ENCODE measurements at places on chromosomes 11 and 22. TPM values are rescaled to one million over a fixed set of nuclear protein-coding genes. Genes with fewer than 3 reads are reported as not detected.

DNA sequence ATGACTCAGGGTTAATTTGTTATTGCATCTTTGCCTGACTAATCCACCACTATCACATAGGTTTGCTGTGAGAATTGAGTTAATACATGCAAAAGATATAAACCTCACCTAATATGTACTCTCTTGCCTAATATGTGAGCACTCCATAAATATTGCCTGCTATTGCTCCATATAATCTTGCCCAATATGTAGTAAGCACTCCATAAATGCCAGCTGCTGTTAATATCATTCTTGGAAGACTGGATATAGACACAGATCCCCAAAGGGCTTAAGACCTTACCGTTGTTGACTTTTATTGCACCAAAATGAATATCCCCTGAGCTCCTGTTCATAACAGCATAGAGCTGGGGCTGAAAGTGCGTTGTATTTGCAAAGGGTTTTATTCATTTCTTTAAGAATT is 27.0 kb upstream of the LRRC55 start:
- DNase-seq, result no peak

DNA sequence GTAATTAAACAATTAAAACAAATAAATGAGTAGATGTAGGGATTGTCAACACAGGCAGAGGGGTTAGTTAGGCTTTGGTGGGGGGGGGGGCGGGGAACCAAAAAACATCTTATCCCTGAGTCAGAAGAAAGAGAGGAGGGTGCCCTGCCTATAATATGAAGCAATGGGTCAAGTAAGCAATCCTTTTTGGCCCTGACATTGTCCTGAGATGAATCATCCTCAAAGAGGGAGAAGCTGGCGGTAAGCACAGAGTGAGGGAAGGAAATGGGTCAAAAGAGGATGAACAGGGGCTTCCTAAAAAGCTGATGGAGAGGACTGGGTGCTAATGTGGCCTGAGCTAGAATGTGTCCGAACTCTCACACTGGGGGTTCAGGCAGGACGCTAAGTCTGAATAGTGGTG is 4.7 kb downstream of the OLFML1 start:
- no peak for DNase-seq

GRCh38 chr11:118342503-118343161 is at the start of gene CD3D:
CD3D (minus strand) TSS chr11:118342705; CDS start chr11:118342607, 98 bp downstream.
- no peak for DNase-seq

The UNC93B1 gene
- polyA plus RNA-seq, result 47.1 TPM

GRCh38 chr11:118473537-118473936 is 37.2 kb downstream of the KMT2A start:
- no peak for DNase-seq

- DNase-seq, result peak; percentile 52
Observed at GRCh38 chr11:78149646-78150045, 10.2 kb upstream of the ALG8 start.

- DNase-seq, result peak; percentile 8
Observed at GRCh38 chr11:107898270-107898669, 30.0 kb upstream of the RAB39A start.

GRCh38 chr11:108922241-108922640 is 257.4 kb downstream of the DDX10 start:
- no peak for DNase-seq

The CPSF7 gene
- 62.9 TPM for polyA plus RNA-seq

DNA sequence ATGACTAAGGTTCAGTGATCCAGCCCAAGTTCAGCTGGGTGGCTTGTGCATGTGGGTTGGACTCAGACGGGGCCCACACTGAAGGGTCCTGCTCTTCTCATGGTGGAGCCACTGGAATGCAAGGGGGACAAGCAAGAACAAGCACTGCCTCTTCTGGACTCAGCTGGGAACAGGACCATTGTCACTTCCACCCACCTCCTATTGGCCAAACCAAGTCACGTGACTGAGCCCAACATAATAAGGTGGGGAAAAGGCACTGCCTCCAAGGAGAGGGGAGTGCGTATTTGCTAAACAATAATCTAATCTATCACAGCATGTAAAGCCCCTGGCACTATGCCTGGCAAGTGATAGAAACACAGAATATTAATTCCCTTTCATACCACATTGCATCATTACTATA is 87.1 kb downstream of the CHST1 start:
- DNase-seq, result no peak

DNA sequence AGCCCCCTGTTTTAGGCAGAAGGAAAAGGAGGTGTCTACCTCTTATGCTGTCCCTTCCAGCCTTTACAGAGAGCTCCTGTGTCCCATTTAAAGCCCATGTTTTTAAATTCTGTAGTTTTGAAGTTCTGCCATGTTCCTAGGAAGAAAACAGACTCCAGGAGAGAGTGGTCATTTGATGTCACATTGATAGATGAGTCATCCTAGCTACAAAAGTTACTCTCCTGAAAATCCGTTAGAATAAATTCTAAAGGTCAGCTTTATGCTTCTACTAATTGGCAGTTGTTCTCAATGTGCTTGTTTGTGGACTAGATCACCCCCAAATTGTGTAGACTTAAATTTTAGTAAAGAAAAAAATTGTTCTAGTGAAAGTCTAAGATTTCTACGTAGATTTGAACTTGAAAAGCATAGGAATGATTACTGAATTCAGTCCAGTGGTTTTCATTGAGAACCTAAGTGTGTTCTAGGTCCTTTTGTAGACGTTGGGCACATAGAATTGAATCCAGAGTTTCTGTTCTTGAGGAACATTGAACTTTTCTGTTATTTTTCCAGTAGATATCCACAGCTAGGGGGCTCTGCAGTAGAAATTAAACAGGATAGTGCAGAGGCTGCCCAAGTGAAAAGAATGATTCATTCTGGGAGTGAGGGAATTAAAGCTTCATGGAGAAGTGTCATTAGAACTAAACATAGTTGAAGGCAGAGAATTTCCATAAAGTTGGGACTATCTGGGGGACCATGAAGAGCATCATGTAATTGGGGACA is 140.6 kb upstream of the RASSF10 start:
- no peak for DNase-seq

GRCh38 chr22:36204001-36204631 is 2.5 kb upstream of the APOL4 start:
- no peak for DNase-seq

The MIOX gene
- not detected for polyA plus RNA-seq

DNA sequence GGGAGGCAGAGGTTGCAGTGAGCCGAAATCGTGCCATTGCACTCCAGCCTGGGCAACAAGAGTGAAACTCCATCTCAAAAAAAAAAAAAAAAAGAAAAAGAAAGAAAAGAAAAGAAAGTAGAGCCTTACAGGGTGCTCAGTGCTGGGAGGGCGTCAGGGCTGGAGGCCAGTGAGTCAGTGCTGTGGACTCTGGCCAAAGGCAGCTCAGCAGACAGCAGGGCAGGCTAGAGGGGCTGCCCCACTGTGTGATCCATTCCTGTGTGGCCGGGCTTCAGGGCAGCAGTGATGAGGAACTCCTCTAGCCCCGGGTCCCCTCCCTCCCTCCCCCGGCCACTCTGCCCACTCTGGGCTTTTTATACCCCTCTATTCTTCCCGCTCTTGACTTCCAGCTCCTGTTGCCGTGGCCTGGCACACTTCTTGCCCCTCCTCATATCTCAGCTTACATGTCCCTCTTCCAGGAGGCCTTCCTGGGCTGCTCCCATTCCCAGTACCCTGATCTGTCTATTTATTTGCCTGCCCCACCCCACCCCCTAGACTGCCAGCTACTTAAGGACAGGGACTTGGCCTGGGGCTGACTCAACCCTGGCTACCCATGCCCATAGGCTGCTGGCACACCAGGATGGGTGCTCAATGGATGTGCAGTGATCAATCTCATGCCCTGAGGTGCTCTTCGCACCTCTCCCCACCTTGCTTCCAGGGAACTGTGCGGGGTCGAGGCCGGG is 10.1 kb downstream of the SYT12 start:
- peak; percentile 64 for DNase-seq

The TMEM179B gene
- 64.4 TPM for polyA plus RNA-seq

- DNase-seq, result no peak
Observed at GRCh38 chr22:48135592-48135991, 1373.1 kb downstream of the TBC1D22A start.

DNA sequence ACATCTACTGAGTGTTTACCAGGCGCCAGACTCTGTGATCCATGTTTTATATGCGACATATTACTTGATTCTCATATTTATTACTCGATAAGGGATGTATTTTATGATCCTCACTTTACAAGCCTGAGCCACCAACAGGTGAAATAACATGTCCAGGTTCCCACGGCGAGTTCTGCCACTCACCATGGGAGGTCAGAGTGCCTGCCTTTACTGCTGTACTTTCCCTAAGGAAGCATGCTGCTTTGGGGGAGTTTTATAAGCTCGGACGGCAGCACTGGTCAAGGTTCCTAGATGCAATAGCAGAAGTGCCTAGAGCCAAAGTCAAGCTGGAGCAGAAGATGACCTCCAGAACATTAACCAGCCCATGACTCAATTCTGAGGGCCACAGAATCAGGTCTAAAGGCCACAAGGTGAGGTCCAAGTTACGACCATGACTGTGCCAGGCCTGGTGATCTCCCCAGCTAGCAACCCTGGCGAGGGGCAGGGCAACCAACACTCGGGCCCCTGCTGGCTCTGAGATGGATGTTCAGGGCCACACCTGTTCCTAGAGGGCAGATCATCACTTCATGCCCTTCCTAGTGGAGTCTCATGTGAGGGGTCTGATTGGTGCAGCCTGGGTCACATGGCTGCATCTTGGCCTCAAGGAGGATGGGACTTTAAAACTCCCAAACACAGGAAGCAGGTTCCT is 14.2 kb downstream of the IFT27 start:
- no peak for DNase-seq

- DNase-seq, result no peak
Observed at GRCh38 chr22:43818981-43819380, 6.9 kb upstream of the EFCAB6 start.

DNA sequence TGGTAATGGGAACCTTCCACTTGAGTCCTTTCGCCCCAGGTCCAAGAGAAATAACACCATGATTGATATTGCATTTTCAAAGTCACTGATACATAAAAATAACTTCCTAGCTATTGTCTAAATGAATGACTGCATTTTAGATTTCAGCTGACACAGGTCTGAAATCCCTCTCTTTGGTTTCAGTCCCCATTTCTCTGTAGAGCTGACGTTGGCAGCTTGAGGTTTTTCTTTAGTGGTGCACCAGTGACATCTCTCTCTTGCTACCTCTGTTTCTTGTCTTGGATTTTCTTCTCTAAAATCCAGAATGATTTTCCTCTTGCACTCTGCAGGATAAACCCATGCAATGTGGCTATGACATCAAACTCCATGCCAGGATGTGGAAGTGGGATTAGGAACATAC is 31.7 kb upstream of the SORL1 start:
- DNase-seq, result no peak

DNA sequence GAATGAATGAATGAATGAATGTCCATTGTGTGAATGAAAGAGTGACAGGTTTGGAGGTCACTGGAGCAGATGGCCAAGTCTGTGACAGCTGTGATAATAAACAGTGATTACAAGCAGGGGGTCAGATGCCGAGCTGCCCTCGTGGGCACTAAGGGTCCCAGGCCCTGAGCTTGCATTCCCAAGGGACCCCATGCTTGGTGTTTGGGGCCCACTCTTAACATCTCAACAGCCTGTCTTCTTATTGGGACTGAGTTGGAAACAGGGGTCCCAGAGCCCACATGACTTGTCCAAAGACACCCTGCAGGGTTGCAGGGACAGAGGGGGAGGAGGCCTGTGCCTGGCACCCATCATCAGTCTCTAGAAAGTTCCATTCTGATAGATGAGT is 12.0 kb upstream of the ANO1 start:
- DNase-seq, result no peak

GRCh38 chr11:110736171-110736553 is 23.9 kb upstream of the ARHGAP20 start:
- no peak for DNase-seq

DNA sequence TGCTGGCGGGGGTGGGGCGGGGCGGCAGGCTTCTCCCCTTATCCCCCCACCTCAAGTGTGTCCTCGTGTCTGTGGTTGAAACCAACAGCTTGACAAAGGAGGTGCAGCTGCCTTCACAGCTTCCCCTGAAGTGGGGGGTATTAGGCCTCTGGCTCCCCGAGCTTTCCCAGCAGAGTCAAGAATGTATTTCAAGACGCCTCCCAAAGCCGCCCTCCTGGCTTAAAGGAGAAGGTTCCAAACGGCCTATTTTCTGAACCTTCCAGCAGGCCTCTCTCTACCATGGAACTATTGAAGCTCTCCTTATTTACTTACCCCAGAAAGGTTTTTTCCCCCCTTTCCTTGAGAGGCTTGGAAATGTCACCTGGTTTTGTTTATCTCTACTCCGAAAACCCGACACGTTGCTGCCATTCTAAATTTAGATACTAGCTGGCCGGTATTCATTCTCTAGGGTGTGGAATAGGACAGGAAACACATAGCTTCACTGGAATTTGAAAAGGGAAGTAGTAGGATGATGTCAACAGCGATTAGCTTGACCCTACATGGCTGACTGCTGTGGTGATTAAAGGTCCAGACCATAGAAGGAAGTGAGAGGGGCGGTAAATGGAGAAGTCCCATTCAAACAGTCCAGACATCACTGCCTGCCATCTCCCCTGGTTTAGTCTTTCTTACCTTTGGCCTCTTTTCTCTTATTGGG is 671 bp upstream of the PICALM start:
- DNase-seq, result peak; percentile 86

The HEPHL1 gene
- not detected for polyA plus RNA-seq

DNA sequence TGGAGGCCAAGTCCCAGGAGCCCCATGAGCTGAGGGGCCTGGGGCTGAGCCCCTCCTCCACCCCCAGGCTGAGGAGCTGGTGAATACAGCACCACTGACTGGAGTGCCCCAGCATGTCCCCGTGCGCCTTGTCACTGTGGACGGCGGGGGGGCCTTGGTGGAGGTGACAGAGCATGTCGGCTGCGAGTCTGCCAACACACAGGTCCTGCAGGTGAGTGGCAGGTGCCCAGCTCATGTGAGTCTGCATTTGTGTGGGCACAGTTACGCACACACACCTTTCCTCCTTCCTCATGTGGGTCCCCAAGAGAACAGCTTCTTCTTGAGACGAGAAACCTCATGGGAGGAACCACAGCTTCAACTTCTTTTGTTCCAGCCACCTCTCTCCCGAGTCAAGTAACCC is 7.7 kb downstream of the TMEM132A start:
- no peak for DNase-seq

GRCh38 chr22:33605666-33606065 is 314.6 kb downstream of the LARGE1 start:
- DNase-seq, result no peak
